ENCODE measurements at places on chromosomes 4 and X.

GRCh38 chr4:158299459-158300007, 89.2 kb downstream of the TMEM144 start:
- no peak for DNase-seq

GRCh38 chr4:117634716-117635115, 399.6 kb upstream of the NDST3 start:
- DNase-seq: no peak

GRCh38 chr4:22389240-22389870, 126.5 kb downstream of the ADGRA3 start:
- DNase-seq: peak; percentile 66

GRCh38 chrX:19886375-19886774, 1.0 kb downstream of the SH3KBP1 start:
- no peak for DNase-seq

DNA sequence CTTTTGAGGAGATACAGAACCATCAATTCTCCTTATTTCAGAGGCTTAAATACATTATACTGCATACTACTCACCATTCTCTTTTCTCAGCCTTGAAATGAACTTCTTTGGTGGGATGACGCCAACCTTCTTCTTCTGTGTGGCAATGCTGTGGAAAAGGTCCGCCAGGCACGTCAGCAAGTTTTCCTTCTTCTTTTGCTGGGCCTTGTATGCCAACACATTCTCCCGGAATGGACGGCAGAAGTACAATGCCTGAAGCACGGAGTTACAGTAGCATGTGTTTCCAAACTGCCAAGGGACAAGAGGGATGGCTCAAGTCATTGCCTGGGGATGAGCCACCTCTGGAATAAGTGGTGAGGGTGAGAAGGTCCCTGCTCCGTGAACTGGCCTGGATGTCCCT, 31.2 kb downstream of the USP46 start:
- no peak for DNase-seq

GRCh38 chrX:47272013-47272408, 39.2 kb downstream of the USP11 start:
- no peak for DNase-seq

DNA sequence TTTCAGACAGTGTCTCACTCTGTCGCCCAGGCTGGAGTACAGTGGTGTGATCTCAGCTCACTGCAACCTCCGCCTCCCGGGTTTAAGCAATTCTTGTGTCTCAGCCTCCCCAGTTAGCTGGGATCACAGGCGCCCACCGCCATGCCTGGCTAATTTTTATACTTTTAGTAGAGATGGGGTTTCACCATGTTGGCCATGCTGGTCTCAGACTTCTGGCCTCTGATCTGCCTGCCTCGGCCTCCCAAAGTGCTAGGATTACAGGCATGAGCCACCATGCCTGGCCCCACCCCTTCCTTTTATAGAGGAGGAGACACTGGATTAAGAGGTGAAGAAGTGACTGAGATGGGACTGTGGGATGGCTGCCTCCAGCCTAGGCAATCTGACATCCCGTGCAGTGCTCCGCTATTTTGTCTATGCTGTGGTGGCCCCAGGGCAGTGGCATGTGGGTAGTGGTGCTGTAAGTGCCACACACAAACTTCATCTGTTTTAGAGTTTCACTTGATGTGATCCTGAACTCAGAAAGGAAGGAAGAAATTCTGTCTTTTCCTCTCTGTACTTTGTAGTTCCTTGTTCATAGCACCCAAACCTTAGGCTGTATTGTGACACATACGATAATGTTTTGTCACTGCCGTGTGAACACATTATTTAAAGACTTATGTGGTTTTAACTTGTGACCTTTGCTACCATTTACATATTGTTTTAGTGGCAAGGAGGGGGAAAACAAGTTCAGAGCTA, 48.9 kb downstream of the FNIP2 start:
- peak; percentile 84 for DNase-seq

DNA sequence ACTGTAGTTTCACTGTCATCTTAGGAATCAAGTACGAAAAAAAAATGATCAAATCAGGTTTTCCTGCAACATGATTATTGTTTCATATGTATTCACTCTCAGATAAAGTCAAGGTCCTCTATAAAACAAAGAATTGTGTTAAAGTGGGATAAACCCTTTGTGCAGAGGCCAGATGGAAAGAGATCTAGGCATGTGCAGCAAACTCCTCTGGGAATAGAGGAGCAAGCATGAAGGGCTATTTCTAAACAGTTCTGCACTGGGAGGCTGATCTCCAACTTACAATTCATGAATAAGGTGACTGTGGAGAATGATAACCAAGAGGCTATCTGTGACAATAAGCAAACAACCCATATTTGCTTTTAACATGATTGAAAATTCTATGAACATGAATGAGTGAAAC, 2.4 kb upstream of the WDFY3 start:
- no peak for DNase-seq

DNA sequence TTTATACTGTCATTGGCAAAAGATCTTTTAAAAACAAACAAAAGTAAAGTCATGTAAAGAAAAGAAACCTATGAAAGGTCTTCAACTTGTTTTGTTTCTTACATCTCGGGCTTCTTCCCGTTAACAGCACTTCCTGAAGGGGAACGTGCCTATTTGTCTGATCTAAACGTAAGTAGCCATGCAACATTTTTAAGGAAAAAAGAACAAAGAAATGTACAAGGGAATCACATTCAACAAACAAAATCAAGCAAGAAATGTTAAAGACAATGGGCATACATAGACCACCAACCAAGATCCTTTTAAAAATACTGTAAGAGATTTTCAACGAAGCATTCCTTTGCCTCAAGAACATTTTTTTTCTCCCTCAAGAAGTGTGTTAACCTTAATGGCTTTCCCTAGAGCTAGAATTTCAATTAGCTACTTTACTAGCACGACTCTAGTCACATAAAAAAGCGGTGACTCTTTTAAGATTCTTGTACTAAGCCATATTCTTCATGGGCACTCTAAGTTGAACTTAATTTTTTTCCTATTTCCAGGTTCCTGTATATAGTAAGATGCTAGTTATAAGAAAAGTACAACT, 112.0 kb upstream of the TTC29 start:
- peak; percentile 53 for DNase-seq

DNA sequence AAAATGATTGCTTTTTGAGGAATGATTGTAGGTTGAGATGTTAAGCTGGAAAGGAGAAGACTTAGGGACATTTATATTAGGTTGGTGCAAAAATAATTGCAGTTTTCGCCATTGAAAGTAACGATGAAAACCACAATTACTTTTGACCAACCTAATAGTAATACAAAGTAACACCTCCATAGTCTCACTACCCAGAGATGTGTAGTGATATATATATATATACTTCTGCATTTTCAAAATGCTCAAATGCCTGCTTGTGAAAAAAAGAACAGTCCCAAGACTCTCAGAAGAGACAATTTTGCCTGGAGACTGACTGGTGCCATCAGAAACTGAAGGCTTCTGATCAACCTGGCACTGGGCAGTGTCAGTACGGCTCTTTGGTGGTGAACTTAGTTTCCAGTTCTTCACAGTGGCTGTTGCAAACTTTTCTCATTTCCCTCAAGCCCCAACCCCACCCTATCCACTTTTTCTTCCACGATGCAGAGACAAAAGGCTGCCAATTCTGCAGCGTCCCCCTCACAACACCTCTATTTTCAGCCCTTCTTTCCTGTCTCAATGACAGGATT, 35.1 kb upstream of the TAPT1 start:
- no peak for DNase-seq

- no peak for DNase-seq
These were observed 179.9 kb downstream of the GABRG1 start for GRCh38 chr4:45944000-45944399.

GRCh38 chrX:68417651-68418050, 15.6 kb downstream of the OPHN1 start:
- no peak for DNase-seq

GRCh38 chr4:175034986-175035705, 117.0 kb downstream of the ADAM29 start:
- DNase-seq: no peak

DNA sequence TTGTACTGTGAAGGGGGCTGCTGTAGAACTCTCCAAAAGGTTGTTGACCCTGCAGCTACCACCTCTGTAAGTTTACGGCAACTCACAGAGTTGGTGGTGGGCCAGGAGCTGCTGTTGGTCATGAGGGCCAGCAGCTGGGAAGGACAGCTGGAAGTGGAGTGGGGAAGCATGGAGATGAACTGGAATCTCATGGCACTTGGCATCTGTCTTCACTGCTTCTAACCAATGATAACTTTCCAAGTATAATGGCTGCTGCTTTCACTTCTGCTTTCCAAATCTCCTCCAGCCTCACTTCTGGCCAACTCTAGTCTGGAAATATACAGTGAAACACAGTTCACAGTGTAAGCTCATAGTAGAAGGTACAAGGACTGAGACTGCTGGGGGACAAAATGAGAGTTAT, 126.5 kb upstream of the INTU start:
- DNase-seq: peak; percentile 61

DNA sequence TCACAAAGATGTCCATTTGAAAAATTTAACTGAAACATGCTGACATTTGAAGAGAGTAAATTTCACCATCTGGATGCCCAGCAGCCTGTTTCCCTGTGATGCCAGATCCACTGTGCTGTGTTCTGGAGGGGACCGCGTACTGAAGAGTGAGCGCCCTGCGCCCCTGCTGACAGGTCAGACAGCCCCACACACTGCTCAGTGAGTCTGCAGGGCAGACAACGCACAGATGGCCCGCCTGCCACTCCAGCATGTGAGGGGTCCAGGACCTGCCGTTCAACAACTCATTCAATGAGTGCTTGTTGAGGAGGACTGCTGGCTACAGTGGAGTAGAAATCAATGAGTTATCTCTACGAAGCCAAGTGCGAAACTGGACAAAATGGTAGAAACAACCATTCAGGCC, 49.2 kb downstream of the FGFRL1 start:
- no peak for DNase-seq

GRCh38 chr4:127069675-127070074, 563.1 kb upstream of the INTU start:
- no peak for DNase-seq

GRCh38 chr4:159048166-159048886, 54.6 kb upstream of the RAPGEF2 start:
- DNase-seq: no peak

GRCh38 chr4:77073981-77074380, 1.8 kb downstream of the CCNI start:
- no peak for DNase-seq

DNA sequence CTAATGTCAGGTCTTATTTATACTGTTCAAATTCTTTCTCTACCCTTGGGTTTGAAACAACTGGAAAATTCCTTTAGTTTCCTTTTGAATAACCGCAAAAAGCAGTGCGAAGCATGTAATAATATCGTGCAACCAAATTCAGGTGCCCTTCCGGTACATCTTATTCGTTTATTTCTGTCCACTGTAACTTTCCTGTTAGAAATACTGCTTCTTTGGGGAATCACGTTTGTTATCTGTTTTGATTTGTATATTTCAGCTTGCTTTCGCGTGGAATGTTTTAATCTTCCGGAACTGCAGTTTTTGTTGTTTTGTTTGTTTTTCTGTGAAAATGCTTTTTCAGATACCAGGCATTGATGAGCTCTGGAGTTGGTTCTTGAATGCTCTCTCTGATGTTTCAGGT, 85.7 kb upstream of the HPRT1 start:
- no peak for DNase-seq

- no peak for DNase-seq
These were observed 86.4 kb downstream of the LDB2 start for GRCh38 chr4:16812041-16812440.

DNA sequence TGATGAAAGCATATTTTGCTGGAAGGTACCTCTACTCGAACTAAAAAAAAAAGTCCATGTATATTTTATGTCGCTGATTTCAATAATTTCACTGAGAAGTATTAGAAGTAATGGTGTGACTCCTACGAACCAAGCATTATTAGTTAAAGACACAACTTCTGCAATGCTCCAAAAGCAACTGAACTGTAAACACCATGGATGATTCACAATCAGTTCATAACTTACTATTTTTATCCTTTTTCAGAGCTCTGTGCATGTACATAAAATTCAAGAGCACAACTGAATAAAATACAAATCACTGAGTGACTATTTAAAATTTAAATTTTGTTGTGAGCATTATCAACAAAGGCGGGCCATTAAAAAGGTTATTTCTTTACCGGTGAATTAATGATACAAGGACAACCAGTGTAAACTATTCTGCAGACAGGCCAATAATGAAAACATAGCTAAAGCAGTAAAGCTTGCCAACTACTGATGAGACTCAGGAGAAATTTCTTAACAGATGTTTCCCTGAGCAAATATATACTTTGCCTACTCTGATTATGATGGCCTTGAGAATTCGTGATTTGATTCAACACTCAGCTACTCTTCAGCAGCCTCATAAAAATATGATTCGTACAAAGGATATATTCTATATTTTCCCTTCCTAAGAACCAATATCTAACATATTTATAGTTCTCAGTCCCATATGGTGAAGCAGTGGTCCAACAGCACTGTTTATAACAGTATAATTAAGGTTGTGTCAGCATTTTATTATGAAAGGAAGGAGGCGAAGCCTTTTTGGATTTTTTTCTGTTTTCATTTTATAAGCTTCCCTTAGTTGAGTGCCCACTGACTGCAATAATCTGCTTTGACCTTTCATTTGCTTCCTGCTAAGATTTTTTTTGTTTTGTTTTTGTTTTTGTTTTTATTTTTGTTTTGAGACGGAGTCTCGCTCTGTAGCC, 62.8 kb upstream of the NEIL3 start:
- DNase-seq: no peak

DNA sequence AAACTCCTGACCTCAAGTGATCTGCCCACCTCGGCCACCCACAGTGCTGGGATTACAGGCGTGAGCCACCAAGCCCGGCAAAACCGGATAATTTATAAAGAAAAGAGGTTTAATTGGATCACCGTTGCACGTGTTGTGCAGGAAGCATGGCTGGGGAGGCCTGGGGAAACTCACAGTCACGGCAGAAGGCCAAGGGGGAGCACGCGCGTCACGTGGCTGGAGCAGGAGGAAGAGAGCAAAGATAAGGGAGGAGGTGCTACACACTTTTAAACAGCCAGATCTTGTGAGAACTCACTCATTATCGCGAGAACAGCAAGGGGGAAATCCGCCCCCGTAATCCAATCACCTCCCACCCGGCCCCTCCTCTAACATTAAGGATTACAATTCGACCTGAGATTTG, 177.9 kb upstream of the TENM3 start:
- no peak for DNase-seq

DNA sequence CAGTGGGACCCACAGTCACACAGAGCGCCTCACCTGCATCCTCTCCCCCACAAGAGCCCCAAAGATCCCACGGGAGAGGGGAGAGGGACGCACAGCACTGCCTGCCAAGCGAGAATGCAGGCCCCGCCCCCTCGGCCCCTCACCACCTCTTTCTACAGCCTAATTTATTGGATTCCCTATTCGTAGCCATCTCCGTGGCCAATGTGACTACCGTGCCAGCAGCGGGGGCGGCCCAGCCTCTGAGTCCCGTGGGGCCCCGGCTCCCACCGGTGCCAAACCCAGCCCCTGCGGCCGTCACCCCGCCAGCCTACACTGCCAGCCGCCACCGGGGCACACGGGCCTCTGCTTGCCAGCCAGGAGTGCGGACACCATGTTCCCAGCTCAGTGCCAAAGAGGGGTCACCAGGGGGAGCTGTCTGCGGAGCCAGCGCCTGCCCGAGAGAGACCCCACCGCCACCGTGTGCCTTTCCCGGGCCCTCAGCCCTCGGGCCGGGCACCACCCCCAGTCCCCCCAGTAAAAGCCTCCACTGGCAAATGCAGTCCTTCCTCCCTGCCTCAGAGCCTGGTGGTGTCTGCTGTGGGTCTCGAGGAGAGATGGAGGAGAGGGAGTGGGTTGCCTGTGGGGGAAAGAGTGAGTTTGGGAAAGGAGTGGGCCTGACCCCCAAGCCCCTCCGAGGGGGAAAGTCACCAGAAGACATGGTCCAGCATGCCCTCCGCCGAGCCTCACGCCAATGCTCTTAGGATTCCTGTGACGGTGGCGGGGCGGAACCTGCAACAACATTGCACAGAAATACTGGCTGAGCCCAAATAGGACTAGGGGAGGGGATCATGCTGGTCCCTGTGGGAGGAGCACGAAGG, 19.6 kb upstream of the PLXNB3 start:
- no peak for DNase-seq

All from MV-4-11 (cell line).